Keratinocyte (primary cell): ENCODE measurements at places on chromosomes 5 and 9.

DNA sequence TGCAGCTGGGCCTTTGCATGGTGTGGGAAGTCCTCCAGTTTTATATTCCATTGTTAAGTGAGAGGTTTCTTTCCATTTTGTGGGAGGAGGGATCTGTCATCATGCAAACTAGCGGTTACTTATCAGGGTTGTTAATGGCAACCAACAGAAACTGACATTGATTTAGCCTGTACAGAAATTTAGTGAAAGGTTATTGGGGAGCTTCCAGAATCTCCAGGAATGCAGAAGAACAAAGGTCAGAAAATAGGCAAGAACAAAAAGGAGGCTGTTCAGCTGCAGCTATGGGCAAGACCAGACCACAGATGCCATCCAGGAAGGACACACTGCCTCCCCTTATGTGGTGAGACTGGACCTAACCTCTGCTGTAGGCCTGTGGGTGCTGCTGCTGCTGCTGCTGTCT, 395.8 kb downstream of the KDM4C start:
- DNase-seq, result no peak

GRCh38 chr9:105204416-105204815, 40.0 kb upstream of the SLC44A1 start:
- no peak for DNase-seq

- no peak for DNase-seq
Measured at GRCh38 chr9:91659529-91660495, 236.2 kb upstream of the NFIL3 start.

- no peak for DNase-seq
Measured at GRCh38 chr9:124879226-124879625, 17.3 kb downstream of the ARPC5L start.

DNA sequence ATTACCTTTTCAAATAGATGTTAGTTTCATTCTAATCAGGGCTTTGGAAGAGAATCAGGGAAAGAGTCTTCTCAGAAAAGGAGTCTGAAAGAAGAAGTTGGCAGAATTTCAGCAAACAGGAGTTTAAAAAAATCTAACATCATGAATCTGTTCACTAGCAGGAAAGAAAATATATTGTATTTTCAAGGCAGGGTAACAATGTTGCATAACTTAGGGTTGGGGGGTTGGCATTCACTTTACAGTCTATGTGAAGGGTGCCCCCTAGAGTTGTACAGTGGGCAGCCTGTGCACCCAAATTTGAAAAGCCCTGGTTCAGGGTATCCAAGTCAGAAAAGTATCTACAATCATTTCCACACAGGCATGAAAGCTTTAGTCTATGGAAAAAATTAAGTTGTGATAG, 348.4 kb upstream of the SLC30A5 start:
- DNase-seq, result no peak

GRCh38 chr5:1329111-1329579, 15.8 kb downstream of the CLPTM1L start:
- no peak for DNase-seq

DNA sequence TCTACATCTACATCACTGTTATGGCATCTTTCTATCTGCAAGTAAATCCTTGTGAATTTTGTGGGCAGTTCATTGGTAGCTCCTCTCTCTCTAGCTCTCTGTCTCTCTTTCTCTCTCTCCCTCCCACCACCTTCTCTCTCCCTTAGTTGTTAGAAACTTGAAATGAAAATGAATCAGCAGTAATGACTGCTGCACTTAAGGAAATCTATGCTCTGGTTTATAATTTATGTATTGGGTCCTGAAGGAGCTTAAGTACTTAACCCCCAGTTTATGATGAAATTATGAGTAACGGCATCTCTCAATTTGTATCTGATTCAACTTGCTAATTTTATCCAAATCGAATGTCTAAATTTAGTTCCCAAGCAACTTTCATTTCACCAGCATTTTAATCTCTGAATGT, 52.0 kb upstream of the PTGER4 start:
- no peak for DNase-seq

DNA sequence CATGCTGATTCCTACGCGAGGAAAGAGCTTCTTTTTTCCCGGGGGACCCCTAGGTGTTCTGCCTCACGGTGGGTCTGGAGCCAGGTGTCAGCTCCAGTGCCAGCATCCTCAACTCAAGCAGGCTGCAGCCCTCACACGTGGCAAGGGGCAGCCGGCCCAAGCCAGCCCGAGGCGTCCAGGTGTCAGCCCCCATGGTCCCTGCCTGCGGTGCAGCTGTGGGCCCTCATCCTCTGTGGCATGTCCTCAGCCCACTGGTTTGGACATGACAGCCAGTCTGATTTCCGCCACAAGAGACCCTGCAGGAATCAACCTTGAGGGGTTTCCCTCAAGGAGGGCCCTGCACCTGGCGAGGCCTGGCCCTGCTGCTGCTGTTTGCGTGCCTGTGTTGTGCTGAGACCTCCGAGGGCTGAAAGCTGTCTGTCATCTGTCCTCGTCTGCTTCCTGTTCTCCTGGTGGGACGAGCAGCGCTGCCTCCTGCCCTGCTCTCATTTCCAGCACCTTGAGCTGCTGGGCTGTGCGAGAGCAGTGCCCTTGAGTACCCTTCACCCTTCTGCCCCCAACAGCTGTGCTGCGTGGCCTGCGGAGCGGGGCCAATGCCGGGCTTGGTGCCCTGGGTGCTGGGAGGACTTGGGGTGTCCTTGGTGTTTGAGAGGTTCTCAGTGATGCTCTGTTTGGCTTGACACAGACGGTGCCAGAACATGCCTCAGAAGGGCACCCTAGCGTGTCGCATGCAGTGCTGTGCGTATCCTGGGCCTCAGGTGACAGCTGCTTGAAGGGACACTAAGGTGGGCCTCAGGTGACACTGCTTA, 137.6 kb downstream of the CACNA1B start:
- DNase-seq, result no peak

DNA sequence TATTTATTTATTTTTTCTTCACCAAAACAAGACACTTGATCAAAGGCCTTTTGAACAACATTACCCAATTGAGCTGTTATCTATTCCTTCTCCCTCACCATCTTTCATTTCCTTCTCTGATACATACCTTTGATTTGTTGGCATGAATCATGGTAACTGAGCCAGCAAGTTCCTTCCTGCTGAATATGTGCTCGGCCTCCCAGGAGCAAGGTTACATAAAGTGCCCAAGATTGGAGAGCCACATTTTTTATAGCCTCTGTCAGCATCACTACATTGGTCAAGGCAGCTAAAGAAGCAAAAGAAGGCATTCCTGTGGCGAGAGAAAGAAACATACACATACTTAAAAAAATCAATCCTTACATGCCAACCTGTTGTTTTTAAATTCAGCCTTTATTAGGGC, 369.6 kb downstream of the CYLC2 start:
- no peak for DNase-seq

DNA sequence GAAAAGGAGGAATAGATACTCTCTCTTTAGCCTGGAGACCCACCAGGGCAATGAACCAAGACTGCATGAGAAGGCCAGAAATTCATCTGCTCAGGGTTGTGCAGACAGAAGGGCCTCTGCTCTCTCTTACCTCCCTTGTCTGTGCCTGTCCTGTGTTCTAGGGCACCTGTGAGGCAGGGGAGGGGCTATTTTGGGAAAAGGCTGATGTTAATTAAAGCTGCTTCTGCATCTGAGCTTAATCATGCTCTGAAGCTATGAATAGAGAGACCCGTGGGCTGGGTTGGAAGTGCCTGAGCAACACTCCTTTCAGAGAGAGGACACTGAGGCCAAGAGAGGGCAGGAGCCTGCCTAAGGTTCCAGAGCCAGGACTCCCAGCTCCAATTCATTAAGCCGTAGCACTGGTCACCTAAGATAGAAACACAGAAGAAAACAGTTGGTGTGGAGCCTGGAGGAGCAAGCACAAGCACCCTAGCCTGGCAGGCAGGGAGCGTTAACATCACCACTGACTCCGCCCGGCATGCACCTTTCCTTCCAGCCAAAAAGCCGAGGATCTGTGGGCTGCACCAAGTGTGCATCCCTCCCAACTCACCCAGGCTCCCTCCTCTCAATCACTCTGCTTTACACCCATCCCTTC, 31.4 kb upstream of the STING1 start:
- DNase-seq, result no peak

GRCh38 chr5:176611435-176611834, 1.5 kb upstream of the GPRIN1 start:
- no peak for DNase-seq

DNA sequence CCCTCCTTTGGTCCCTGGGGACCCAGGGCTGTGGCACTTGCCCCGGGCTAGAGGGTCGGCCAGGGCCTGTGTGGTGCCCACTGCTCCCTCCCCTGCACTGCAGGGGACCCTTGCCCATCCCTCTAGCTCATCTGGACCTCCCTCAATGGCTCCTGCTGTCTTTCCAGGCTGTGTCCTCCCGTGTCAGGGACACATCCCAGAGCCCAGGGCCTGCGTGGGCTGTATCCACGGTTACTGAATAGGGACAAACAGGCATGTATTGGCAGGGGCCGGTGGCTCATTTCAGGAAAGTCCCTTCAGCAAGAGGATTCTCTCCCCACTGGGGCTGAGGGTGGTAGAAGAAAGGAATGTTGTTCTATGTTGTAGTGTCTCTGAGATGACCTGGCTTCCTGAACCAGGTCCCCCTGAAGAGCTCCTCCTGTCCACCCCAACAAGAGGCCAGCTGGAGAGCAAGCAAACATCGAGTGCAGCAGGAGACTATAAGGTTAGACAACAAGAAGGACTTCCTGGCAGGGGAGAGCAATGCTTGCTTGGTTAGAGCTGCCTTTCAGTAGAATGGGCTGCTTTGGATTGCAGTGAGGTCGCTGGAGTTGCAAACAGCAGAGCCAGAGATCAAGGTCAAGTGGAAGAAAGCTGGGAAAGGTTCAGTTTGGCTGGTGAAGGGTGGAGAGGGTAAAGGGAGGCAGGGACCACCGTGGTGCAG, 1.0 kb upstream of the CRB2 start:
- DNase-seq, result no peak

- DNase-seq, result no peak
Measured at GRCh38 chr5:92629000-92629399, 952.0 kb downstream of the NR2F1-AS1 start.

- DNase-seq, result no peak
Measured at GRCh38 chr5:96582343-96582742, 79.8 kb upstream of the CAST start.

- no peak for DNase-seq
Measured at GRCh38 chr5:178340187-178340586, 107.6 kb upstream of the PHYKPL start.

DNA sequence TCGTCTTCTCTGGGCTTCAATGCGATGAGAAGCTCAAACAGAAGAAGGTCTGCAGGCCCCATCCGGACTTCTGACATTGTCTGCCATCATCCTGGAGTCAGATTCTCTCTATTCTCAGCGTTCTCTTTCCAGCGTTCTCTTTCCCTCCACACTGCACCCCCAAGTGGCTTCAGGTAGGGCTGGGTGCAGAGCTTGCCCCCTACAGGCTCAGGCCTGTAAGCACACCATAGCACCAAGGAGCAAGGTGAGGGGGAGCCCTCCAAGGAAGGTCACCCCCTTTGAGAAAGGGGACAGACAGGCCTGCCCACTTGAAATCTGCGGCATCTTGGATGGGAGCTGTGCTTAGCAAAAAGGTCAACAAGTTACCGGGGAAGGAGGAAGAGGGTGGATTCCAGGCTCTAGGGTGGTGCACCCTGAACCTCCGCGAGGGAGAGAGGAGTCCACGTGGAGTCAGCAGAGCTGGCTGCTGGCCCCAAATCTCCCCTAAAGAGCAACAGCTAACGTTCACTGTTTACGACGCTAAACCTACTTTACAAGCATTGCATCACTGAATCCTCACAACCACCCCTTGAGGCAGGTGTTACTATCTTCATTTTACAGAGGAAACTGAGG, 27.5 kb downstream of the GPX3 start:
- DNase-seq, result no peak

DNA sequence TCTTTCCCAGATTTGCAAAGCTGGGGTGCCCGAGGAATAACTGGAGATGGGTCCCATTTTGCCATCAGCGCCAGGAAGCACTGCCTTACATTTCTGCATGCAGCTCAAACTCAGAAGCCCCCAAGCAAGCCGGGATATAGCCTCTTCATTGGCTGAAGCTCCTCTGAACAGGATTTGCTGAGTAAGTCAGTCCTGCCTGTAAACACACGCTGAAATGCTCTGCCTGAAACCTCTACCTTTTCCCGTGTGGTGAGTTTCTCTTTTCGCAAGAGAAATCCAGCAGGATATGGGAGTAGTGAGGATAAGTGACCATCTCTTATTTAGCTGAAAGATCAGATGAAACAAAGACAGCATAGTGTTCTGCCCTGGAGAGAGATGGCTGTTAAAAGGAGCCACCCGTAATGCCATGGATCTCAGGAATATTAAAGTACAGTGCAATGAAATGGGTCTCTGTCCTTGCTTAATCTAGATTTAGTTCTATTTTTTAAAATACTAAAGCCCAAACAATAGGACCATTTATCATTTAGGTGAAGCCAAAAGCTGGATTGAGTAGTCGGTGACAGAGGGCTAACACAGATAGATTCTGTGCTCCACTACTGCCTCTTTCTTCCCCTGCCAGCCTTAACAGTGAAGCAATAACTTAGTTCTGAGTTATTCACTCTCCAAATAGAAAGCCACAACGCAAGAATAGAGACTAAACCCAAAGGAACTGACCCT, 177.5 kb upstream of the PPP2R2B start:
- no peak for DNase-seq

DNA sequence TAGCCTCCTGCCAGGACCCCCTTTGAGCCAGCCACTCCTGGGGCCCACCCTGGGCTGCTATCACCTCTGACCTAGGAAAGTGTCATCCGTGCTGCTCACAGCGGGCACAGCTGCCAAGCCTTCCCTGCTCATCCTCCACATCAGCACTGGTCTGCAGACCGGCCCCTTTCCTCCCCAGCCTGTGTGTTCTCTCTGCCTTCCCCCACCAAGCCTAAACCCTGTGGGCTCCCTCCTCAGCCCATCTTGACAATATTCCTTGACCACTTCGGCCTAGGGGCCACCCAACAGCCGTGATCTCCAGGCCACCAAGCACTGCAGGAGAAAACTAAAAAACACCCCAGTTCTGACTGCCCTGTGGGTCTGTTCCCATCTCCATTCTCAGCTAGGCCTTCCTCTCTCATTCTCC, 135.1 kb downstream of the DAB2IP start:
- no peak for DNase-seq

DNA sequence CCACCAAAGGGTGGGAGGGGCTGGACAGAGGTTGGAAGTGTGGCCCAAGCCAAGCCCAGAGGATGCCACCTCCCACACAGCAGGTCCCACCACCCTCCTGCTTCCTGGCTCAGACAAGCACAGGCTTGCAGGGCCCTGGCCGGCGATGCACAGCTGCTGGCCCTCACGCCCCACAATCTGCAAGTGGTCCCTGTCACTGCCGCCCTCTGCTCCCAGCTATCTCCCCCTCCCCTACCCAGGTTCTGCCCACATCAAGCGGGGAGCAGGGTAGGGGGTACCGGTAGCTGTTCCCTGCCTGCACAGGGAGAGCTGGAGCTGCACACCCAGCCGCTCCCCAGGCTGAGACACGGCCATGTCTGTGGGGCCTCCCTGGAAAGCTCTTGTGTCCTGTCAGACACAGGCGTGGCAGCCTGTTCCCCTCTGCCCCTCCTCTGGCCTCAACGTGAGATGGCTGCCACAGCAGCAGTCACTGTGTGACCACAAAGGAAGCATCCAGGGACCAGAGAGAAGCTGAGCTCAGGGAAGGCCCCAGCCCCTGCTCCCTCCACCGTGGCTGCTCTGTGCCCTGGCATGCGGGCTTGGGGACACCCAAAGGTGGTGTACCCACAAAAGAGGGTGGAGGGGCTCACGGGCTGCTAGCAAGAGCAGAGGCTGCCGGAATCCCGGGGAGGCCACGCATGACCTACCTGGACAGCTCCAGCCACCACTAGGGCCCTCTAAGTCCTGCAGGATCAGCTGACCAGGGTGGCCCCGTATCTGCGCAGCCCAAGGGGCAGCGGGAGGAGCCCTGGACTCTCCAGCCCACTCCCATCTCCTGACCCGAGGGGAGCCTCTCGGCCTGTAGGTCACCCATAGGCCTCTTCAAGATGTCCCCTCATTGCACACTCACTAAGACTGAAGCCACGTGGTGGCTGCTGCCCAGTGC, 10.9 kb upstream of the ZDHHC11 start:
- DNase-seq, result no peak
